ENCODE measurements at places on chromosomes 4 and X.

DNA sequence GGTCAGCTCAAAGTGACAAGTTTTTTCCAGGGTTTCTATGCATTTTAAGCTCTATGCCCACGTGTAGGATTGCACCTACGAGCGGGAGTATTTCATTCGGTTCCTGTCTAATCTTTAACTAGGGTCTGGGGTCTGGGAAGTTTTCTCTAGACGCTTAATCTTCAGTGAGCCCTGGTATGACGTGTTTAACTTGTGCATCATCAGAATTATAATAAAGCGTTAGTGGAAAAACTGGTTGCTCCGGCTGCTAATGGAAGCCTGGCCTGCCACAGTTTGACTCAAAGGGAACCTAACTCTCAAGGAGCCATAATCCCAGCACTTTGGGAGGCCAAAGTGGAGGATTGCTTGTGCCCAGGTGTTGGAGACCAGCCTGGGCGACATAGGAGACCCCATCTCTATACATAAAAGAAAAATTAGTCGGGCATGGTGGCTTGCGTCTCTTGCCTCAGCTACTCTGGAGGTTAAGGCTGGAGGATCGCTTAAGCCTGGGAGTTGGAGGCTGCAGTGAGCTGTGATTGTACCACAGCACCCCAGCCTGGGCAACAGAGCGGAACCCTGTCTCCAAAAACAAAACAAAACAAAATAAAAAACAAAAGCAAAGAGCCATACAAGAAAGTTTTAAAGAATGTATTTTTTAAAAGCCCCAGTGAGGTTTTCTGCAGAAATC is 30.2 kb downstream of the ARSD start:
- DNase-seq = no peak

DNA sequence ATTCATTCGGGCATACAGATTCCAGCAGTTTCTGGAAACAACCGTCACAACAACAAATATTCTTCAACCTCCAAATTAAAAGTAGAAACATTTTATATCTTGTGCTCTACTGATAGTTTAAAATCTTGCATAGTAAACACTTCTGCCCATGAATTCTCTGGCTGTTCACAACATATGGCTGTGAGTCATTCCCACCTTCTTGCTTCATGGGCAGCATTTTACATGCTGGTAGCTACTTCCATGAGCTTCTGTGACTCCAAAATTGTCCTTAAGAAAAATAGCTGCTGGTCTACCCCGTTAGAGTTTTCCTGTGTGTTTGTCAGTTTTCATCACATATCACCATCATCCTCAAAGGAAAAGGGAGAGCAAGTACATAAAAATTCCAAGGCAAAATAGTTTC is 22.7 kb downstream of the PNPLA4 start:
- no peak for DNase-seq

DNA sequence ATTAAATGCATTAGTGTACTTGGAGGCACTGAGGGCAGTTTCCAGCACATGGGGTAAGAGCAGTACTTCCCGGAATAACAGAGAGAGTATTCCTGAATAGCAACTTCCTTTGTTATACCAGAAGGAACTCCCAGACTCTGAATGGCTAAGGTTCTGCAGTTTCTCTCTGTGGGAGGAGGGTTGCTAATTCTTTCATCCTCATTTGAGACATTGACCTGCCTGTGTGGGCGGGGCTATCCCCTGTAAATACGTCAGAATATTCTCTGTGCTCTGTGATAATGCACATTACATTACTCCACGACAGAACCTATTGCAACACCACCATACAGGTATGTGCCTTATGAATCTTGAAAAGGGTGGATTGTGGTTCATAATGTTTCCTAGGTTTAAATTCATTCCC is 52.7 kb downstream of the SPINK2 start:
- no peak for DNase-seq

GRCh38 chr4:101042847-101043246 is 304.5 kb downstream of the PPP3CA start:
- no peak for DNase-seq

- DNase-seq = no peak
Measured at GRCh38 chr4:148857239-148857972, 415.2 kb upstream of the NR3C2 start.

DNA sequence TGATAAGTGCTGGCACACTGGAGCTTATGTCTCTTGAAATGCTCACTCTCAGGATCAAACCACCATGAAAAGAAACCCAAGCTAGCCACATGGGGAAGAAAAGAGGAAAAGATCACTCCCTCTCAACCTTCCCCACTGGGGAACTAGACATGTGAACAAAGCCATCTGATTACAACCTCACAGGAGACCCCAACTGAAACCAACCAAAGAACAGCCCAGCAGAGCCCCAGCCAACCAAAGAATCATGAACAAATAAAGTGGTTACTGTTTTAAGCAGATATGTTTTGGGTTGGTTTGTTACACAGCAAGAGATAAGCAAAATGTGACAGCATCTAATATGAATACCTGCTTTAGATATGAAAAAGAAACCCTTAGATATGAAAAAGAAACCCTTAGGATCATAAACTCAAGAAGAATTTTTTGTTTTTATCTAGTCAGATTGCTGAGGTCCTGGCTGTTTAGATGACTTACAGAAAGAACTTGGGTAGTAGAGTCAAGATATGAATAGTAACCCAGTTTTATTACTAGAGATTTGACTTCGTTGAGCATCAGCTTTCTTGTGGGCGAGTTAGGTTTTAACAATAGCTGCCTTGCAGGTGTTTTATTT is 23.7 kb upstream of the TLR7 start:
- DNase-seq = no peak

- no peak for DNase-seq
Measured at GRCh38 chrX:16931371-16931770, 15.1 kb upstream of the REPS2 start.

DNA sequence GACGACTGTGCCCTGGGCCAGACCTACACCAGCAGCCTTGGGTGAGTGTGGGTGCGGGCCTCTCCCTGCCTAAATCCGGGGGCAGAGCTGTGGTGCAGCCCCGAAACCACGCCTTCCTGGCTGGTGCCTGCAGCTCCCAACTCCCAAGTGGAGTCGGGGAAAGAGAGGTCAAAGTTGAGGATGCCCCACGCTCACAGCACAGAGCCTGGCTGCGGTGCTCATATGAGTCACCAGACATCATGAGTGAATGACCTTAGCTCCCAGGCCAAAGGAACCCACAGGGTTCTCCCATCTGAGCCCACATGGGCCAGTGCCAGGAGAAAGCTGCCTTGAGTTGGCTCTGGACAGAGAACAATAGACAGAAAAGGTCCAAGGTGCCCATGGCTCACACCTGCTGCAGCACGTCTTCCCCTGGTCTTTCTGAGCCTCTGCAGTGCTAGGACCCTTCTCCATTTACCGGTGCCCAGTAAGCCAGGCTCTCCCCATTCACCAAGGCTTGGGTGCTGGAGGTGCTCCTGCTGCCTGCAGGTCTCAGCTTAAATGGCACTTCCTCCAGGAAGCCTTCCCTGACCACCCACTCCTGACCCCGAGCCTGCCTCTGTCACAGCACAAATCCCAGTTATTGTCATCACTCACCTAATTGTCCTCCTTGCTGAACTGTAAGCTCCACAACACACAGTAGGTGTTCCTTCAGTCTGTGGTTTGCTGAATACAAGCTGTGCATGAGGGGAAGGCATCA is 224.2 kb downstream of the AFAP1 start:
- DNase-seq = no peak

DNA sequence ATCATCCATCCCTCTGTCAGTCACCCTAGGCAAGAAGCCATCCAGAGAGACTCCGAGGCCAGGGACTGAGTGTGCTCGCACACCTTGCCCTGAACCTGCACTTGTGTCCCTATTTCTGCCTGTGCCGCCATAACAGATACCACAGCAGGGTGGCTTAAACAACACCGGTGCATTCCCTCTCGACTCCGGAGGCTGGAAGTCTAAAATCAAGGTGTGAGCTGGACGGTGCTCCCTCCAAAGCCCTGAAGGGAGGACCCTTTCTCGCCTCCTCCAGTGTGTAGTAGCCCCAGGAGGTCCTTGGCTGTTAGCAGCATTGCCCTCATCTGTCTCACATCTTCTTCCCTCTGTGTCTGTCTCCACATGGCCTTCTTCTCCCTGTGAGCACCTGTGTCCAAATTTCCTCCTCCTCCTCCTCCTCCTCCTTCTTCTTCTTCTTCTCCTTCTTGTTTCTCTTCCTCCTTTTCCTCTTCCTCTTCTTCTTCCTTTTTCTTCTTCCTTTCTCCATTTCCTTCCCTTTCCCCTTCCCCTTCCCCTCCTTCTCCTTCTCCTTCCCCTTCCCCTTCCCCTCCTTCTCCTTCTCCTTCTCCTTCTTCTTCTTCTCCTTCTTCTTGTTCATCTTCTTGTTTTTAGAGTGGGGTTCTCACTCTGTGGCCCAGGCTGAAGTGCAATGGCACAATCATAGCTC is 98.1 kb upstream of the ENPP6 start:
- DNase-seq = no peak

GRCh38 chrX:10327651-10328050 is 170.9 kb downstream of the CLCN4 start:
- no peak for DNase-seq

DNA sequence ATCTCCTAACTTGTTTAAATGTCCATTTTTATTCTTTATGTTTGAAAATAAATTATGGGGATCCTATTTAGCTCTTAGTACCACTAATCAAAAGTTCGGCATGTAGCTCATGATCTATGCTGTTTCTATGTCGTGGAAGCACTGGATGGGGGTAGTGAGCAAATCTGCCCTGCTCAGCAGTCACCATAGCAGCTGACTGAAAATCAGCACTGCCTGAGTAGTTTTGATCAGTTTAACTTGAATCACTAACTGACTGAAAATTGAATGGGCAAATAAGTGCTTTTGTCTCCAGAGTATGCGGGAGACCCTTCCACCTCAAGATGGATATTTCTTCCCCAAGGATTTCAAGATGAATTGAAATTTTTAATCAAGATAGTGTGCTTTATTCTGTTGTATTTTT is 27.6 kb downstream of the NUDT6 start:
- no peak for DNase-seq

- DNase-seq = no peak
Measured at GRCh38 chr4:111639120-111639690, 506.0 kb upstream of the FAM241A start.

- DNase-seq = no peak
Measured at GRCh38 chr4:165426823-165427222, 48.0 kb downstream of the CPE start.

DNA sequence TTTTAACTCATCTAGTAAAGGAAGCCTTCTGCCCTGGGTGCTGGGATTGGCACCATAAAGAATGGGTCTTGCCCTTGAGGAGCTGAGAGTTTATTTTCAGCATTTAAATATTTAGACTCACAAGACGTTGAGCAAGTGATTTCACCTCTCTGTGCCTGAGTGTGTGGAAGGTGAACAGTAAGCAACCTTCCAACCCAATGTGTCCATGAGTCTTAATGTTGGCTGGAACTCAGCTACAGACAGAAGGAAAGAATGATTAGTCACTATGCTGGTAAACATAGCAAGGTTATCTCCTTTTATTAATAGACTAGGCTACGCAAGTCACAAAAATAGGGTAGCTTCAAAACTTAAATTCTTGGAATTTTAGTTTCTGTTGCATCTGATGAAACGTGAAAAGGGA is 277.4 kb upstream of the GATB start:
- DNase-seq = no peak

GRCh38 chrX:11967986-11968869 is 170.0 kb upstream of the FRMPD4 start:
- no peak for DNase-seq

GRCh38 chrX:134158821-134159512 is 78.0 kb upstream of the CCDC160 start:
- DNase-seq = no peak

DNA sequence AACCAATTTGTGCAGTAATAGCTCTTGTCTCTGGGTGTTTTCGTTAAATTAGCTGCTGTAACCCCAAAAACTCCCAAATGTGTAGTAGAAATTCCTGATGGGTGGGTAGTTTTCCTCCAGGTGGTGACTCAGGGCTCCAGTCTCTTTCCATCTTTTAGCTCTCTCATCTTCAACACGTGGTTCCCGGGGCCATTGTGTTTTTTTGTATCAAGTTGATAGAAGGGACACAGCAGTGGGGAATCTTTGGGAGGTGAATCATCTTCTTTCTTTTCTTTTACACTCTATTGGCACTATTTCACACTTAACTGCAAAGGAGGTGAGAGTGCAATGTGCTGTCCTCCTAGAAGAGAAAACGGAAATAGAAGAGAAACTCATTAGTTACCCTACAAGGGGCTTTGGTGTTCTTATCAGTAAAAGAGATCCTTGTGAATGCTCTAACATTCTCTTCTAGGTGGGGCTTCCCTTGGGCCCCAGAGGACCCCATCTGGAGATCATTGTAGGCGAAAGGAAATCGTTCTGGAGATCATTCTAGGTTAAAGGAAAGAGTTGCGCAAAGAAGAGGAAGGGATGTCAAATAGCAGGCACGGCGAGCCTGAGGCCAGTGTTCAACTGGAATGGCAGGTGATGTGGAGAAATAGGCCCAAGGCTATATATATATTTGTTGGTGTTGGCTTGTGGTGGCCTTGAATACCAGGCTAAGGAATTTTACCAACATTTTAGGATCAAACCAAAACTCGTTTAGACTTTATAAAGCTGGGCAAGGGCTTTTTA is 68.2 kb upstream of the ACSL1 start:
- DNase-seq = no peak

GRCh38 chrX:11420851-11421250 is 127.6 kb downstream of the AMELX start:
- no peak for DNase-seq

GRCh38 chrX:40684092-40684491 is 36.7 kb upstream of the CXorf38 start:
- no peak for DNase-seq

- DNase-seq = no peak
Measured at GRCh38 chr4:136103616-136104015, 1428.7 kb downstream of the PCDH18 start.

DNA sequence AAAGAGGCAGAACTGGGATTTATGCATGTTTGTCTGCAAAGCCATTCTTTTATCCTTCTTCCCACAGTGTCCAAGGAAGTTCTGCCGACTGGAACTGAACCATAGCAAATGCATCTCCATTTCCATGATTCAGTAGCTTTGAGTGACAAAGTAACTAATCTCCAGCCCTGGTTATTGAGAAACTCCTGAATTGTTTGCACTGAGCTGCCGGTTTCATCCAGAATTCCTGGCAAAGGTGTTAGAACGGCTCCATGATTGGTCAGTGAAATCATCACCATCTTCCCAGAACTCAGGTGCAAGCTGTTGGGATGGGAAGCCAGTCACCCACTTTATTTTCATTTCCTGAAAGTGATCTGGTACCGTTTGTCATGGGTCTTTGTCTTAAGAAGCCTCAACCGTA is 47.0 kb upstream of the SLC34A2 start:
- DNase-seq = no peak

DNA sequence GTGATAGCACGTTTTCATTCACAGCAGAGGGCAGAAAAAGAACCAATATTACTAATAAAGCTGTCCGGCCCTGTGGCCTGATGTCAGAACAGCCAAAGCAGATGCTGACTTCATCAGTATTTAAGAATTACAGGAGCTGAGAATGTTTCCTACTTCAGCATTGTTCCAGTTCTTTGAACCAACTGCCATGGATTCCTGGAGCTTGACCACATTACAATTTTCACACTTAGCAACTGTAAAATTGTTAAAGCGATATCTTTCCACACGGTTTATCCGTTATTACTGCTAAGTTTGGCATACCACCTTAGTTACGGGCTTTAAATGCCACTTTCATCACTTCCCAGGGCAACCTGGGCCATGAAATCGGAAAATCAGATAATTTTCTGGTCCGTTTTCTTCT is 118.2 kb downstream of the EPHA5 start:
- no peak for DNase-seq

All from tibial nerve (tissue), 4 donors.